ENCODE measurements at places on chromosomes 2 and 18.

DNA sequence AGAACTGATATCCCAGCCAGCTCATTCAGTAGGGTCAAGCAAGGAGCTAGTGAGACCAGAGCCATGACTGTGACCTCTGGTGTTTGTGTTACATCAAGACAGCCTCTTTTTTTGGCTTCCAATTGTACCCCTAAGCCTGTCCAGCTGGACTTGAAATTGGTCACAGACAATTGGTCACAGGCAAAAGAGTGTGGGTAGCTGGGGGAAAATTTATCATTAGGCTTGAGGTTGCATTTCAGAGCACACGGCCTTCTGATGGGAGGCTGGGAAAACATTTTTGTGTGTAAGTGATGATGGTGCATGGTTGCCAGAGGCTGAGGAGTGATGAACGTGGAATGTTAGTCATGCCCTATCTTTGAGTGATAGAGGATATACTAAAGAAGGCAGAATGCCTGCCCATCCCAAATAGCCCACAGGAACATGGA lies 285.1 kb upstream of the SLC14A2 start:
- DNase-seq, result no peak

GRCh38 chr2:61172671-61173070 lies 10.7 kb downstream of the C2orf74 start:
- DNase-seq, result no peak

DNA sequence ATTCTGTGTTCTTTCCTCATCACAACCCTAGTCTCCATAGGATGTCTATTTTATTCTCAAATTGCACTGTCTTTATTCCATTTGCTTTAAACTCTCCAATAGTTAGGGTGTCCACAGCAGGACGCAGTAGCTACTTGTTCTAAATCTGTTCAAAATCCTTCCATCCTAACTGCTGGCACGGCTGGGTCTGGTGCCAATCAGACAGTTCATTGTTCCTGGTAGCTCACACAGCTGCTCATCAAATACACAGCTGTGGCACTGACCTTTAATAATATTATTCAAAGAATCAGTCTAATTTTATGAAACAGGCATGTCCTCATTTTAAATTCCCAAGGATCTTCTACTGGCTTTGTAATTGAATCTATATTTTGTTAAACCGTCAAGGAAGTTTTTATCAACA lies 59.7 kb upstream of the TMEFF2 start:
- no peak for DNase-seq

DNA sequence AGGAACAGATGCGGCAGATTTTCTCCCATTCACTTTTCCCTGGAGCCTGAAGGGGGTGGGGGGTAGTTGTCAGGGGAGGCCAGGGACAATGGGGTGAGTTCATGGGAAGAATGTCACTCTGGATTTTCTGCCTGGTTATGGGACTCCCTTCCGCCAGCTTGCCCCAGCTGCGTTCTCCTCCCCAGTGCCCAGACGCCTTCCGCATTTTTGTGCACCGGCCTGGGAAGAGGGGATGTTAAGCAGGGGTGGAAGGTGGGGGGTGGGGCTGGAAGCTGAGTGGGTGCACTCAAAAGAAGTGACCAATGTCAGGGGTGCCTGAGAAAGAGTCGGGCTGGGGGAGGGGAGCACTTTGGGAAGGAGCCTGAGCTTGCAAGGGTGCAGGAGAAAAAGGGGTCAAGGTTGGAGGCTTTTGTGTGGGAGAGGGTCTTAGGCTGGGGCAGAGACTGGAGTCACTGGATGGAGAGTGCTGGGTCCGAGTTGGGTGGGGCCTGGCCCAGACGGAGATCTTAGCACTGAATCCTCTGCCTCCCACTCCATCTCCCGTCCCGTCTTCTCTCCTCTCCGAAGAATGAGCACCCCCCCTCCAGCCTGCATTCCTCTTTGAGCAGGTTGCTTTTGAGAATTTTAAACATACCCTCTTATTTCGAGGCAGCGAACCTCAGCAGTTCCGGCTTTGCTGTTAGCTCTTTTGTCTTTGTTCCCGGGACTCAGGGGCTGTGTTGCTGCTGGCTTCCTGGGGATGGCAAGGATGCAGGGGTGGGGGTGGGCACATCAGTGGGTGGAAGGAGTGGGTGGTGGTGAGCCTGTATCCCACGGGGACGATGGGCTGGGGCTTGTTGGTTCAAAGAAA lies 2.7 kb downstream of the IGFBP2 start:
- no peak for DNase-seq

DNA sequence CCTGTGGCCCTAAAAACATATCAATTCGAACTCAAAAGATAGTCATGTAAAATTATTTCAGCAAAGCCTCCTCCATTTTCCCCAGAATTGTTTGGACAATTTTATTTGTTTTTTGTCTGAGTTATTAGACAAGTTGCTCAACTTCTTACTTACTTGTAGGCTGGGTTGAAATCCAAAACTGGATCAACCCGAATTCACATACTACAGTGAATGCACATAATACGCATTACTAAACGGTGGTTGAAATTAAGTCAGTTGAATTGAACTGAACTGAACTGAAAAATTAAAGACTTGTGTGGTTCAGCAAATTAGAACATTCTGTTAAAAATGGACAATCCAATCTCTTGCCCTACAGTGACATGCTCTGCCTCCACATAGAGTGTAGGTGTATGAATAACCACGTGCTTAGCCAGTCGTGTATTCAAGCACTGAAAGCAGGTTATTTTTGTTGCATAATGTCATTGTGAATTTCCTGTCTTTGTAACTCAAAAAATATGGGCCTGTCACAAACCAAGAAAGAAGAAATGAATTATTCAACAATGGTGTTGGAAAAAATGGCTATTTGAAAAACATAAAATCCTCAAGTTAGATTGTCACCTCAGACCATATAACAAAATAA lies 441.0 kb downstream of the TXNL1 start:
- no peak for DNase-seq

DNA sequence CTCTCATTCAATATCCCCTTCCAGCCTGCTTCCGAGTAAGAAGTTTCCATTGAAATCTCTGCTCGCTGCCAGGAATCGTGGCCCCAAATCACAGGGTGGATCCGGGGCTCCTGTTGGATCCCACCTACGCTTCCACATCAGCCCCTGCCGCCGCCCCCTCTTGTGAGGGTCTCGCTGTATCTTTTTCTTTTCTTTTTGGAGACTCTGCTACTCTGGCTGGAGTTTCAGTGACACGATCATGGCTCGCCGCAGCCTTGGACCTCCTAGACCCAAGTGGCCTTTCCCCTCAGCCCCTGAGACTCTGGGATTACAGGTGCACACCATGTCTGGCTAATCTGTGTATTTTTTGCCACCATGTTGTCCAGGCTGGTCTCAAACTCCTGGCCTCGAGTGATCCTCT lies 246.8 kb upstream of the PXDN start:
- DNase-seq, result no peak

GRCh38 chr2:174967086-174967485 lies 38.1 kb downstream of the CHN1 start:
- no peak for DNase-seq

DNA sequence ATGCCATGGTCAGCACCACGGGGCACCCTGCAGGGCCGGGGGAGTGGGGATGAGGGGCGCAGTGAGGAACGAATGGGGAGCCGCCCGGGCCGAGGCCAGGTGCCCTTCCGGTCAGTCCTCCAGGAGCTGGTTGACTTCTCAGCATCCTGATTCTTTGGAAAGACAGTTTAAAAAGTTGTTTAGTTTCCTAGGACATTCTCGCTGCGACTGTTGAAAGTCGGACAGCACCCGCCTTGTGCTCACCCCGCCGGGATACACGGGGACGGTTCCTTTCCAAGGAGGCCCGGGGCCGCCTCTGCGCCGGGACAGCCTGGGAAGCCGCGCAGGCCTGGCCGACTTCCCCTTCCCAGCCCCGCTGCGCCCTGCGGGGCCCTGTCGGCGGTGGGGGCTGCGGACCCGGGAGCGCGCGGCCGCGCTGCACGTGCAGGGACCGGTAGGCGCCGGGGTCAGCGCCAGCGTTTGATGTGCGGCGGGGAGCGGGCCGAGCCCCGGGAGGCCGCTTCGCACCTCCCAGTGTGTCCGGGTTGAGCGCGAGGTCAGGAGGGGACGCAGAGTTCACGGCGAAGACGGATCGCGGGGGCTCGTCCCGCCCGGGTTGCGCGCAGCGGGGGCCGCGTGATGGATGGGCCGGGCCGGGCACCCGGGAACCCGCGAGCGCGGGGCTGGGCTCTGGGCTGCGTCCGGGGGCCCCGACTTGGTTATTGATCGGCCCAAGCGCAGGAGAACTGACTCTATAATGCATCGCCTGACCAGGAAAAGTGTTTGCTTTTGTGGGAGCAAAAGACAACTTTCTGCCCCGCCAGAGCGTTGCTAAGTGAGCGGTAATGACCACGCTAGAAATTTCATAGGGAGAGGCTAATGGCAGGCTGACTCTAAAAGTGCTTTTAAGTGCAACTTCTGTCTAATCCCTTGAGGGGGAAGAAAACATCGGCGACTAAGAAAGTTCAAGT lies 28.0 kb upstream of the SMIM21 start:
- DNase-seq, result no peak

- no peak for DNase-seq
Measured at GRCh38 chr18:71237641-71238040, 948.8 kb downstream of the SOCS6 start.

DNA sequence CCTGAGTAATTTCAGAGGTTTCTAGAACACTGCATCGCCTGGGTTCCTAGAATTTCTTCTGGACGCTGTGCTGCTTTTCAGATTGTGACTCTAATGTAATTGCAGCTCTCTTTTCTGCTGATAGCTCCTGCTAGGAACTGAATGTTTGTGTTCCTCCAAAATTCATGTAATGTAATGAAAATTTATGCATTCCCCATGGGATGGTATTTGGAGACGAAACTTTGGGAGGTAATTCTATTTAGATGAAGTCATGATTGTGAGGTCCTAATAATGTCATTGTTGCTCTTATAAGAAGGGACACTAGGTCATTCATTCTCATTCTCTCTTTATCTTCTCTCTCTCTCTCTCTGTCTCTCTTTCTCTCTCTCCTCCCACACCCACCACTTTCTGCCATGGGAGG lies 223.9 kb upstream of the DOK6 start:
- no peak for DNase-seq

DNA sequence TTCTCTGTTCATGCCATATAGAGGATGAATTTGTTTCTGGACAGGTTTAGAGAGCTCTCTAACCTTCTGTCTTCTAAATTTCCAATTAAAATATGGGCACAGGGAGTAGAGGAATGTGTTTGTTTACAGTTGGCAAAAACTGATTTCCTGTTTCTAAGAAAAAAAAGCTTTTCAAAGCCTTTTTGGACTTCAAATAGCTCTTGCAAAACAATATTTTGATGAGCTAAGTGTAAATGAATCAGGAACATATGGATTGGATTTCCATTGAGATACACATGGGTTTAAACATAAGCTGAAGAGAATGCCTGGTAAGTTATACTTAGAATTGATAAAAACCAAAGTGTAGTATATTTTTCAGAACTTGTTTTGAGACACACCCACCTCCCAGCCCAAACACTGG lies 677.5 kb downstream of the NYAP2 start:
- DNase-seq, result no peak

- no peak for DNase-seq
Measured at GRCh38 chr2:129008055-129008880, 689.6 kb upstream of the HS6ST1 start.

DNA sequence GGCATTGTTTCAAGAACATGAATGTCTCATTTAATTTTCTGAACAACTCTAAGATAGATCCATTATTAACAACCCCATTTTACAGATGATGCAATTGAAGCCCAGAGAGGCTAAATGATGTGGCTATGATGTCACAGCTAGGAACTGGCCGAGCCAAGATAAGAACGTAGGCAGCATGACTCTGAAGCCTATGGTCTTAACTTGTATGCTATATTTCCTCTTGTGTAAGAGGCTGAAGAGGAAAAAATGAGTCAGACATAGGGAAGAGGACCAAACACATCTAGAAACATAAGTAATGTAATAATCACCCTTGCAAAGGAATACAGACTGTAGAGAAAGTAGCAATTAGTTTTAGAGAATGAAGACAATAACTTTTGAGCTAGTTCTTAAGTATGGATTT lies 416.8 kb downstream of the FIGN start:
- DNase-seq, result no peak

GRCh38 chr2:12330916-12331315 lies 385.8 kb upstream of the TRIB2 start:
- no peak for DNase-seq

DNA sequence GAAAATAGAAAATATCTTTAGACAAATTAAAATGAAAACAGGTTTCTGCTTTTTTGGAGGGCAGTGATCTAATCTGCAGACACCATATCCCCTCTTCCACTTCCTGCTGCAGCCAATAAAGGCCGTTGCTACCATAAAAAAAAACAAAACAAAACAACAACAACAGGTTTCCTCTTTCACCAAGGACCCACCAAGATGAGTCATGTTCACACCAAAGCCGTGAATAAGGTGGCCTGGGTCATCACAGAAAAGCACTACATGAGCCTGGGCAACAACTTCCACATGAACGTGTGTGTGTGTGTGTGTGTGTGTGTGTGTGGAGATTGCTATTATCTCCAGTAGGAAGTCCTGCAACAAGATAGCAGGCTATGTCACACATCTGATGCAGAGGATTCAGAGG lies 24.8 kb upstream of the TFCP2L1 start:
- DNase-seq, result no peak

DNA sequence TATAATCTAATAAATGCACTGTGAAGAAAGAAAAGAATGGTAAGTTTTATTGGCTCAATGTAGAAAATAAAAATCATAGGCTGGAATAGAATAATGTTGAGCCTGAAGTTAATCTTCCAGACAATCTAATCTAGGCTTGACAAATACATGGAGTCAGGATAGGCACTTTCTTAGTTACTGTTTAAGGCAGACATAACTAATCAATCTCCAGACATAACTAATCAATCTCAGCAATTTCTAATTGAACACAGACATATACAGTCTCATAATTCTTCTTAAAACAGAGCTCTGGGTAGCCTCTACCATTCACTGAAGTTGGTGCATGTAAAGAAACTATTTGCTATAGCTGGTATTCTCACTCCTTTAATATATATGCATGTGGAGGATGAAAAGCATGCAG lies 150.1 kb upstream of the CTAGE1 start:
- DNase-seq, result no peak

GRCh38 chr2:133765658-133766057 lies 197.4 kb upstream of the NCKAP5 start:
- no peak for DNase-seq

DNA sequence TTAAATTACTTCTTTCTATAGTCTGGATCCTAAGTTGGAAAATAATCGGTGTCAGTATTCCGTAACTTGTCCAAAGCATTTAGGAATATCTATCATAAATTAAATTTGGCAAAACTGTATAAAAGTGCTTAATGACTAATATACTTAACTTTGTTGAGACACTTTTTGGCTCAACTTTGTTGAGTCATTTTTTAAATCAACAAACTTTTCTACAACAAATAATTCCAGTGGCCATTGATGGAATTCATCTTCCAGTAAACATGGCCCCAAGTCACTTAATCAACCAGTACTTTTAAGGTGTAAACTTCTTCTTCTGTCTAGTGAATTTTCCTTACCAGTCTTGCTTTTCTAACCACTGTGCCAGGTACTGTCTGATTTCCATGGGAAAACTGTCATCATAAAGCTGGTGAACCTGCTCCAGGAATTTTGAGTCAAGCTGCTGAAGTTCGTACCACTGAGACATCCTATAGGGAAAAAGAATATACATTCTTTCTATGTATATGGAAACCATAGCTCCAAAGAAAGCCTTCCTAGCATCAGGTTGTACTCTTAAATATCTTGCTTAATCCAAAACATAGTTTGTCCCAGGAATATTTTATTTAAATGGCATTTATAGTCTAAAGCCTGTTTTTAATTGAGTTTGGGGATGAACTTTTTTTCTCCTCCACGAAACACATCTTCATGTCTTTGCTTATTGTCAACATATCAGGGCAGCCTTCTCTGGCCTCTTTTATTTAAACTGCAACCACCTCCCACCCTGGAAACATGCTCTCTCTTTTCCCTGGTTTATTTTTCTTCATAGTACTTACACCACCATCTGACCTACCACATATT lies 4.2 kb downstream of the STAT1 start:
- DNase-seq, result no peak

GRCh38 chr2:203908066-203908796 lies 28.3 kb upstream of the ICOS start:
- DNase-seq, result no peak

Measured in SIG-M5 (cell line).